ENCODE measurements at places on chromosomes 4 and X.

GRCh38 chr4:7323872-7324650 is 110.7 kb downstream of the PSAPL1 start:
- H3K27ac ChIP-seq: no peak overlapping the region
- no peak overlapping the region for H3K4me3 ChIP-seq
- no peaks in the 10 kb centered on the region for H3K27me3 ChIP-seq
- H3K36me3 ChIP-seq: no peaks in the 10 kb centered on the region

- H3K27me3 ChIP-seq: no peaks in the 10 kb centered on the region
- H3K4me3 ChIP-seq: no peak overlapping the region
- peaks cover 4% of the 10 kb centered on the region for H3K4me1 ChIP-seq
- no peak for DNase-seq
- H3K36me3 ChIP-seq: no peaks in the 10 kb centered on the region
Observed at GRCh38 chr4:147968641-147969040, 236.8 kb downstream of the ARHGAP10 start.

DNA sequence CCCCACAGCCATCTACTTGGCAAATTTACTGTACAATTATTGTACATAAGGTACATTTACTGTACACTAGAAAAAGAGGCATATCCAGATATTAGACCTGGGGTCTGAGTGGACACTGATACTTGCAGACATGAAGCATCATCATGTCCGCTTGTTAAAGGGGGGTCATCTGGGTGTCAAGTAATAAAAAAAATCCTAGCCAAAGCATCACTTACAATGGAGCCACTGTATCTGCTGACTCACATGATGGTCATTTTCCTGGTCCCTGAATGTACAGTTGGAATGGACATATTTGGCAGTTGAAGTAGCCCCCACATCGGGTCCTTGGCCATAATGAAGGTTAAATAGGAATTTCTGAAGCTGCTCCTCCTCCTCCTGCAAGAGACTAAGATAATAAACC is 228.8 kb downstream of the THOC2 start:
- H3K27me3 ChIP-seq: no peaks in the 10 kb centered on the region
- H3K4me1 ChIP-seq: no peaks in the 10 kb centered on the region
- no peak overlapping the region for H3K27ac ChIP-seq
- DNase-seq: no peak
- H3K36me3 ChIP-seq: no peaks in the 10 kb centered on the region
- H3K4me3 ChIP-seq: no peak overlapping the region

DNA sequence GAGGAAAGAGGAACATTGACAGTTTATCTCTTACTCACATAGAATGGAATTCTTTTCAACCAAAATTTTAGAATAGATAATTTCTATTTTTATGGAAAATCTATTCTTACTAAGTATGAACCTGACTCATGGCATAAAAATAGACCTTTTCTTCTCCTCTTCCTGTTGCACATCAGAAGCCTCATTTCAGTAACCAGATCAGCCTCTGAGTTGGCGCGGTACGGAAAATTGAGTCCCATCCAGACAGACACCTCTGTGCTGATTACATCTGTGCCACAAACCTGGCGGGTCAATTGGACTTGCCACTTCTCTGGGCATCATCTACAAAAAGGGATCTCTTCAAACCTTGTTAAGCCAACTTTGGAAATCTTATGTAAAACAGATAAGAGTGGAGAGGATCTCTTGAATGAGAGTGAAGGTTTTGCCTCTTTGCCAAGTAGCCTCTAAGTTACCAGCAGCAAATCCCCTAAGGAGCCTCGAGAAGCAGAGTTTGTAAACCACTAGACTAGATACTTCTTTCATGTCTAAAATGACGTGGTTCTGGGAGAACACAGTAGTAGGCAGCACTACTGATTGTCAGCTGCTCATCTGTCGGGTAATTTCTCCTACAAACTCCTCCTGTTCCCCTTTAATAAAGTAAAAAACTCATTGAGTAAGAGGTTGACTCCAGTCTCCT is 37.4 kb downstream of the TENM3 start:
- no peak overlapping the region for H3K4me3 ChIP-seq
- no peak overlapping the region for H3K27ac ChIP-seq
- no peak for DNase-seq
- H3K27me3 ChIP-seq: no peaks in the 10 kb centered on the region
- H3K36me3 ChIP-seq: no peaks in the 10 kb centered on the region

DNA sequence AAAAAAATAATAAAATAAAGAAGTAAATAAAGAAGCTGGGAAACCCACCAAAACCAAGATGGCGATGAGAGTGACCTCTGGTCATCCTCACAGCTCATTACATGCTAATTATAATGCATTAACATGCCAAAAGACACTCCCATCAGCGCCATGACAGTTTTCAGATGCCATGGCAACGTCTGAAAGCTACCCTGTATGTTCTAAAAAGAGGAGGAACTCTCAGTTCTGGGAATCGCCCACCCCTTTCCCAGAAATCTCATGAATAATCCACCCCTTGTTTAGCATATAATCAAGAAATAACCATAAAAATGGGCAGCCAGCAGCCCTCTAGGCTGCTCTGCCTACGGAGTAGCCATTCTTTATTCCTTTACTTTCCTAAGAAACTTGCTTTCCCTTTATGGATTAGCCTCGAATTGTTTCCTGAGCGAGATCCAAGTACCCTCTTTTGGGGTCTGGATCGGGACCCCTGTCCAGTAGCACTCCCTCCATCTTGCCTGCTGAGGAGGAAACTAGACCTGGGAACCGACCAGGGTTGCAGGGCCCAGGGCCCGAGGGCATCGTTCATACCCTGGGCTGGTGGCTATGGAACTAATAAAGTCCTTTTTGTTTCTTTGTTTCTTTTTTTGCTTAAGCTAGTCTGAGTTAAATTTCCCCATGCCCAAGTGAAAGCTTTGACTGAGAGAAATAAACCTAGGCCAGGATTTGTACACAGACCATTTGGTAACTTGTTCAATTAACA is 30.9 kb downstream of the HTT-AS start:
- no peaks in the 10 kb centered on the region for H3K27me3 ChIP-seq
- no peak for DNase-seq
- H3K27ac ChIP-seq: no peak overlapping the region
- no peaks in the 10 kb centered on the region for H3K36me3 ChIP-seq

DNA sequence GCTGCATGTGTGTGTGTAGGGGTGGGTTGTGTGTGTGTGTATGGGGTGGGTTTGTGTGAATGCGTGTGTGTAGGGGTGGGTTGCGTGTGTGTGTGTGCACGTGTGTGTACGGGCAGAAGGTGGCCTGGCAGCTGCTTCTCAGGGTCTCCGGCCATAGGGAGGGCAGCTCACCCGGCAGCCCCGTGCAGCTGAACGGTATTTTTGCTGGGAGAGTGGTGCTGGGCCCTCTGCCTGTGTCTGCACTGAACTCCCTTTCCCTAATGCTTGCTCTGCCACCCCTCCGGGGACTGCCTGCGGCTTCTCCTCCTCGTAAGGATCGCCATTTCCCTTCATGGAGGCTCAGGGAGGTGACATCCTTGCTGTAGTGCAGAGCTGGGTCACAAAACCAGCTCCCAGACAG is 30.2 kb downstream of the WFS1 start:
- DNase-seq: no peak
- no peak overlapping the region for H3K4me3 ChIP-seq
- H3K36me3 ChIP-seq: no peaks in the 10 kb centered on the region
- H3K27ac ChIP-seq: no peak overlapping the region

DNA sequence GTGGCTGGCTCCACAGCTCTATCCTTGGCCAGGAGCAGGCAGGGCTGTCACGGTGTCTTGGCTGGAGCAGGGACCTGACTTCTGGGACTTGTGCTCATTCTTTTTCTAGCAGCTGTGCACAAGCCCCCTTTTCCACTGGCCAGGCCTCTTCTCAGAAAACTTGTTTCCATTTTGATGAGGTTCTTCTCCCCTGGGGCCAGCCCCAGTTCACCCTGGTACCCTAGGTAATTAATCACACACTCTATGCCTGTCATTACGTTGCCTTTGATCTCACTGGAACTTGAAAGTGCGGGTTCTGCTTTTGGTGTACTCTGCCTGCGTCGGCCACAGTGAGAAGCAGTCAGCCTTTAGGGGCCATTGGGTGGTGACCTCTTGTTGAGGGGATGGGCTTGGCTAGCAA is 26.6 kb downstream of the DRD5 start:
- DNase-seq: no peak
- no peaks in the 10 kb centered on the region for H3K36me3 ChIP-seq
- no peak overlapping the region for H3K27ac ChIP-seq
- H3K4me3 ChIP-seq: no peak overlapping the region

GRCh38 chr4:20297783-20298182 is 46.1 kb downstream of the SLIT2 start:
- no peaks in the 10 kb centered on the region for H3K4me1 ChIP-seq
- DNase-seq: no peak
- H3K27ac ChIP-seq: no peak overlapping the region
- no peaks in the 10 kb centered on the region for H3K27me3 ChIP-seq

GRCh38 chrX:119672426-119672825 is 20.5 kb downstream of the SEPTIN6 start:
- no peak overlapping the region for H3K27ac ChIP-seq
- no peaks in the 10 kb centered on the region for H3K4me1 ChIP-seq
- H3K36me3 ChIP-seq: no peaks in the 10 kb centered on the region
- H3K27me3 ChIP-seq: no peaks in the 10 kb centered on the region

GRCh38 chrX:19761554-19762295 is 125.7 kb downstream of the SH3KBP1 start:
- no peaks in the 10 kb centered on the region for H3K27me3 ChIP-seq
- no peaks in the 10 kb centered on the region for H3K36me3 ChIP-seq
- no peaks in the 10 kb centered on the region for H3K4me1 ChIP-seq
- no peak overlapping the region for H3K27ac ChIP-seq
- no peak overlapping the region for H3K4me3 ChIP-seq
- DNase-seq: no peak

DNA sequence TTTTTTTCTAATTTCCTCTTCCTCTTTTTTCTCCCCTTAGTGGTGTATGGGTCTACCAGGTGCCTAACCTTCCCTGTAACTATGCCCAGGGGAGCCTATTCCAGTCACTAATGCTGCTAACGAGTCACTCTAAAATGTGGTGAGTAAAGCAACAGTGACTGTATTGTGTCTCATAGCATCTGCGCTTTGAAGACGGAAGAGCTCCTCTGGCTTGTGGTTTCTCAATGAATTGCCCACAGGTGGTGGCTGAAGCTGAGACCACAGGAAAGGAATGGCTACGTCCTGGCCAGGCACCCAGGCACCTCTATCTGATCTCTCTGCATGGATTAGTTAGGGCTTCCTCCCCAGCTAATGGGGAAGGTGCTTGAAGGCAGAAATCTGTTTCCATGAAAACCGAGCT is 763.5 kb upstream of the FRG1 start:
- no peak overlapping the region for H3K4me3 ChIP-seq
- DNase-seq: no peak
- no peaks in the 10 kb centered on the region for H3K36me3 ChIP-seq

DNA sequence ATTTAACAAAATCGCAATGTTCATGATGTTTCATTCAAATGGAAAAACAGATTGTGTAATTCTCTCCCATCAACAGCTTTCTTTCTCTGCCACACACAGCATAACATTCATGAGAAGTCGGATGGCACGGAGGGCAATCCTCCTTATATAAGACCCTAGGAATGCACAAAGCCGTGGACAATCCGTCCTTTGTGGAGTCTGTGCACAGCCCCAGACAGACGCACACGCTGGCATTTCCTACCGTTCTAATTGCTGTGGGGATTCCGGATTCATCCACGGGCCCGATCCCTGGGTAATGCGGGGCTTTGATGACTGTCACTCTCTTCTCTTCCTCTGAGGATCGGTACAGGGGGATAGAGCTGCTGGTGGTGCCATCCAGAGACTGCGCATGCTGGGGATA is 121.9 kb upstream of the PDLIM3 start:
- H3K4me1 ChIP-seq: peaks cover 7% of the 10 kb centered on the region
- H3K27me3 ChIP-seq: no peaks in the 10 kb centered on the region
- no peaks in the 10 kb centered on the region for H3K36me3 ChIP-seq
- no peak for DNase-seq
- no peak overlapping the region for H3K27ac ChIP-seq

GRCh38 chr4:55397126-55397436 is 1.3 kb downstream of the TMEM165 start:
- H3K27me3 ChIP-seq: no peaks in the 10 kb centered on the region
- no peaks in the 10 kb centered on the region for H3K36me3 ChIP-seq
- H3K27ac ChIP-seq: peak overlapping the region; percentile 58
- no peak for DNase-seq
- peak overlapping the region; percentile 85 for H3K4me3 ChIP-seq

- H3K27ac ChIP-seq: no peak overlapping the region
- H3K36me3 ChIP-seq: no peaks in the 10 kb centered on the region
- no peaks in the 10 kb centered on the region for H3K27me3 ChIP-seq
Observed at GRCh38 chr4:143023239-143023918, 161.3 kb upstream of the USP38 start.

DNA sequence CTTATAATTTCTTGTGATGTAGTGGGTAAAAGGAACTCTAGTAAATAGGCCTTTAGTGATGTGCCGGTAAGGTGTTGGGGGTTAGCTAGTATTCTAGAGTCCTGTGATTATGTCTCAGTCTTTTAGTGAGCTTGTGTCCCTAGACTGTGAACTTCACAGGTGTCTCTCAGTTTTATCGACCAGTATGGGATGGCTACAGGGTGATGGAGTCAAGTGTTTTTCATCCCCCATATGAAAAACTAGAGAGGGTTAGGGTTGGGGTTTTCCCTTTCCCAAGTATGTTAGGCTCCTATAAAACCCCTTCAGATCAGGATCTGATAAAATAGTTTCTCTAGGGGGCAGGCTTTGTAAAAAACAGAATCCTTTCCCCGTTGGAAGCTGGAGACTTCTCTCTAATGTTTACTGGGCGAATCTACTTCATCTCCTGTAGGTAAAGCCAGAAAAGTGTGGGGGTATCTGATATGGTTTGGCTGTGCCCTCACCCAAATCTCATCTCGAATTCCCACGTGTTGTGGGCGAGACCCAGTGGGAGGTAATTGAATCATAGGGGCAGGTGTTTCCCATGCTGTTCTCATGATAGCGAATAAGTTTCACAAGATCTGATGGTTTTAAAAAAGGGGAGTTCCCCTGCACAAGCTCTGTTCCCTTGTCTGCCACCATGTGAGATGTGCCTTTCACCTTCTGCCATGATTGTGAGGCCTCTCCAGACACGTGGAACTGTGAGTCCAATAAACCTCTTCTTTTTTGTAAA is 120.8 kb downstream of the DTHD1 start:
- H3K4me1 ChIP-seq: no peaks in the 10 kb centered on the region
- H3K4me3 ChIP-seq: no peak overlapping the region
- no peaks in the 10 kb centered on the region for H3K27me3 ChIP-seq
- no peak for DNase-seq

GRCh38 chr4:179927473-179927872 is 2315.7 kb upstream of the TENM3 start:
- no peaks in the 10 kb centered on the region for H3K27me3 ChIP-seq
- H3K27ac ChIP-seq: no peak overlapping the region
- no peak for DNase-seq
- no peaks in the 10 kb centered on the region for H3K4me1 ChIP-seq
- H3K4me3 ChIP-seq: no peak overlapping the region
- no peaks in the 10 kb centered on the region for H3K36me3 ChIP-seq

DNA sequence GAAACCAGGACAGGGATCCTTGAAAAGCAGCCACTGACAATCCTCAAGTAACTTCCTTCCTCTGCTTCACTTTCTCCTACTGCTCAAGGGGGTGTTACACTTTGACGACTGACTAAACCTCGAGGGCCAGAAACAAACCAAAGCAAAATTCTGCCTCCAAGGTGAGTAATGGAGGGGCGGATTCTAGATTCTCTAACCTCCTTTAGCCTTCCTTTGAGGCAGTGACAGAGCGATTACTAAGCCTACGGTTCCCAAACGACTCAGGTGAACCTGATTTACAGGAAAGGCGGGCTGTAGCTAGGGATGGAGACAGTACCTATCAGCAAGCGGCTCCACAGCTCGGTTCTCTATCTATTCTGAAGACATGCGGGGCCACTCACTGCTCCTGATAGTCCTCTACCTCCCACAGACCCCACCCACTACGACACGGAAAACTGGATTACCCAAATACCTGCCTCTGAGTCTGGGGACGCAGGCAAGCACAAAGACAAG is 487 bp downstream of the TBCK start:
- H3K36me3 ChIP-seq: no peaks in the 10 kb centered on the region
- DNase-seq: no peak
- peaks cover 4% of the 10 kb centered on the region for H3K4me1 ChIP-seq
- H3K27ac ChIP-seq: peak overlapping the region; percentile 94
- H3K27me3 ChIP-seq: no peaks in the 10 kb centered on the region

All from ovary (tissue), 10 donors.